ENCODE measurements at places on chromosomes 11 and 22.

- peak; percentile 31 for DNase-seq
Observed at GRCh38 chr22:37079668-37080171, 28.2 kb downstream of the KCTD17 start.

- DNase-seq: no peak
Observed at GRCh38 chr22:42682113-42682851, 33.1 kb upstream of the CYB5R3 start.

GRCh38 chr22:40541300-40541699 lies 95.2 kb downstream of the MRTFA start:
- no peak for DNase-seq

GRCh38 chr22:26466196-26466595 lies 17.4 kb downstream of the HPS4 start:
- peak; percentile 26 for DNase-seq

DNA sequence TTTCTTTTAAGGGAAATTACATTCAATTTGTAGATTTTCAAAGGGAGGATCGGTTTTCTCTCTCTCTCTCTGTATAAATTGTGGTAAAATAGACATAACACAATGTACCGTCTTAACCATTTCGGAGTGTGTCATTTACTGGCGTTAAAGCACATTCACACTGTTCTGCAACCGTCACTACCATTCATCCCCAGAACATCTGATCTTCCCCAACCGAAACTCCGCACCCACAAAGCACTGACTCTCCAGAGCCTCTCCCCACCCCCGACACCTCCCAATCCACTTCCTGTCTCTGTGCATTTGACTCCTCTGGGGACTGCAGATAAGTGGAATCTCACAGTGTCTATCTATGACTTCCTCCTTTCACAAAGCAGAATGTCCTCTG lies 15.9 kb upstream of the GRAMD4 start:
- DNase-seq: no peak

GRCh38 chr11:64546600-64546999 lies 44.4 kb upstream of the SLC22A12 start:
- DNase-seq: no peak

- DNase-seq: no peak
Observed at GRCh38 chr11:120688163-120688562, 176.6 kb downstream of the GRIK4 start.

GRCh38 chr22:19795617-19796008 lies 35.0 kb downstream of the TBX1 start:
- DNase-seq: no peak

- no peak for DNase-seq
Observed at GRCh38 chr11:31328697-31329096, 40.8 kb downstream of the DCDC1 start.

DNA sequence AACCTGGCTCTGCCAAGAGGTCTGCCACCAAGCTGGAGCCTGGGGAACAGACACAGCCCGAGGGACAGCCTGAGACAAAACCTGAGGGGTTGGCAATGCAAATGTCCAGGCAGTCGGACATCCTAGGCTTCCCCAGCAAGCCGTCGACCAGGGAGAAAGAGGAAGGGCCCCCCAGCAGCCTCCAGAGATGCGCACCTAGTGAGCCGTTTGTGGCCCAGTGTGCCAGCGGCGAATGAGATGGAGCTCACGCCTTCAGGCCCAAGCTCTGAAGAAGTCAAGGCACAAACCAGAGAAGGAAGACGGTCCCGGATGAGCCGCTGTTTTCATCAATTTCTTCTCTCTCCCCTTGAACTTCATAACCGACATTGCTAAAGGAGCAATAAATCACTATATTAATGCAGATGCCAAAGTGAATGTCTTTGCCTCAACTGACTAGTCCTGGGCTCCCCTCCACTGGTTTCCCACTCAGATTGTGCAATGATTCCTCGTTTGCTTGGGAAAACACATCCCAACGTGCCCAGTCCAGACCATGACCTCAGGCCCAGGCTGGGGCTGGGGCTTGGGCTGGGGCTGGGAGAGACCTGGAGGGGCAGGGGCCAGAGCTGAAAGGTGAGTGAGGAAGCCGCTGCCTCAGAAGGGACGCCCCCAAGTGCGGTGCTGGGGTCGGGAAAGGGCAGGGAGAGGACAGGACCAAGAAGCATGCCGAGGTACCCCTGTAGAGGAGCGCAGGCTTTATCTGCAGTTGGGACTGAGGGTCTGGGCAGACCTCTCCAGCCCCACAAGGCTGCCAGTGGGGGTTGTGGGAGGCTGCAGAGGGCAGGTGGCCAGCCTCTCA lies 3.5 kb upstream of the DGCR2 start:
- no peak for DNase-seq

Data from LHCN-M2 (cell line).